ENCODE measurements at places on chromosomes 1 and 21.

GRCh38 chr1:220902916-220903315, 23.7 kb downstream of the HLX start:
- DNase-seq: no peak

DNA sequence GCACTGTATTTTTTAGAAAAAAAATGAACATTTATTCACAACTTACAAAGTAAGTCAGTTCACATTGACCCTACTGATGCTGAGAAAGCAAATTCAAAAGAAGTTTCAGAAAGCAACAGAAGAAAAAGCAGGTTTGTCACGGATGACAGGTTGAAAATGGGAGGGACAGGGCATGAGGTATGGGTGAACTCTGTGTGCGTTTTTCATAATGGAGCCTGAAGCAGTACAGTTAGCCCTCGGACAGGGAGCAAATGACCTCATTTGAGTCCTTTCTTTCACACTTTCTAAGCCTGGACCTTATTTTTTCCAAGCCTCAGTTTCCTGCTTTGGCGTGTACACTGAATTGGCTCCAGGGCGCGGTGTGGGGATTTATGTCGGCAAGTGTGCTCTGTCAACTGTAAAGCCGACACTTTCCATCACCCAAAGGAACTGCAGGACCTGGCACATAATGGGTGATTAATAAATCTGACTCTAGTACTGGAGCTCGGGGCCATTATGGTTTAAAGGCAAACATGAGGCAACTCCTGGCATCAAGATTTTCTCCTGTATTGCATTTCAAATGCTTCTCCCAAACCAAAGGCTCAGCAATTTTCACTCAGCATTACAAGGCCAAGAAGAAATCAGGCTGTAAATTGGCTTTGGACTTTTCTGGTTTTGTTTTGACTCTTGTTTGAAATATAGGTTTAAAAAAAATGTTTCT, 345.5 kb upstream of the DUSP10 start:
- DNase-seq: no peak

DNA sequence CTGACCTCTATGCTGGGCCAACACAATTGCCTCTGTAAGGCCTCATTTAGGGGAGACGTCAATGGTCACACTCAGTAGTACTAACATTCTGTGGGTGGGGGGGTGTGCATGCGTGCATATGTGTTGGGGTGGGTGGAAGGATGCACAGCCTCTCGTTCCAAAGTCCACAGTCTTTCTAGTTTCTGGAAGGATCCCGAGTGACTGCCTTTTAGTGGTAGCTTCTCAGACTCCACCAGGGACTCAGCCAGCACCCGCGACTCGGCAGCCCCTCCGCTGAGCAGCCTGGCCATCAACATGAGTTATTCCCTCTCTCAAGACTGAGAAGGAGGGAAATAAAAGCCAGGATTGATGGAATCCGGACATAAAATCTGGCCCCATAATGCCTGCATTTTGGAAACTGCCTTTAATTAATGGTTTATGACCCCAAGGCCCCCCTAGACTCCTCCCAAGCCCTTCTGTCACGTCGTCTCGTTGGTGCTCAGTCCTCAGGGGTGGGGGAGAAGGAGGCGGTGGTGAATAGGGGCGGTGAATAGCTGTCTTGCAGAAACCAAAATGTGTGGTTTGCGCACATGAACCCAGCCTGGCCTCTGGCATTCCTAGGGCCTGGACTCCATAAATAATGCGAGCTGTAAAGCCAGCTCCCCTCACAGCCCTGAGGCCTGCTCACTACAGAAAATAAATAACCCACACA, 65.1 kb upstream of the TMEM51 start:
- DNase-seq: no peak

GRCh38 chr1:236016782-236017400, 48.0 kb downstream of the NID1 start:
- no peak for DNase-seq

DNA sequence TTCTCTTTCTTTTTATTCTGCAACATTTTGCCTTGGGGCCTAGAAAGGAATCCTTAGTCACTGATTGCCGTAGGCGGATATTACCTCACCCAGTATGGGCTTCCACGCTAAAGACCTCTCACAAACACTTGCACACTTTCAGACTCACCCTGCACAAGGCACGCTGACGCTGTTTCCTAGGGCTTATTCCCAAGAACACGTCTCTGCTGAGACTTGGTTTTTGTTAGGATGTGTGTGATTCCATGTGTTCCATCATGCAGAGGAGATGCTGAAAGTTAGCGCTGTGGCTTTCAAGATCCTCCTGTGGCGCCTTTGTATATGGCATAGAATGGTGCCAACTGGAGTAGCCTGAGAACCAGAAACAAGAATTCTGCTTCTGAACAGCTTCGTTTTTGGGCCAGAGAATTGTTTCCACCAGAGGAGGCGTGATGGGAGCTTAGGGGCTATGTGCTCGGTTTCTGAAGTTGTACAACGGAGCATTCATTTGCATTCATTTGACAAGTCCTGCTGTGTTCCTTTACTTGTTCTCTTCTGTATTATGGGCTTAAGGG, 297.0 kb downstream of the DISC1 start:
- DNase-seq: no peak

DNA sequence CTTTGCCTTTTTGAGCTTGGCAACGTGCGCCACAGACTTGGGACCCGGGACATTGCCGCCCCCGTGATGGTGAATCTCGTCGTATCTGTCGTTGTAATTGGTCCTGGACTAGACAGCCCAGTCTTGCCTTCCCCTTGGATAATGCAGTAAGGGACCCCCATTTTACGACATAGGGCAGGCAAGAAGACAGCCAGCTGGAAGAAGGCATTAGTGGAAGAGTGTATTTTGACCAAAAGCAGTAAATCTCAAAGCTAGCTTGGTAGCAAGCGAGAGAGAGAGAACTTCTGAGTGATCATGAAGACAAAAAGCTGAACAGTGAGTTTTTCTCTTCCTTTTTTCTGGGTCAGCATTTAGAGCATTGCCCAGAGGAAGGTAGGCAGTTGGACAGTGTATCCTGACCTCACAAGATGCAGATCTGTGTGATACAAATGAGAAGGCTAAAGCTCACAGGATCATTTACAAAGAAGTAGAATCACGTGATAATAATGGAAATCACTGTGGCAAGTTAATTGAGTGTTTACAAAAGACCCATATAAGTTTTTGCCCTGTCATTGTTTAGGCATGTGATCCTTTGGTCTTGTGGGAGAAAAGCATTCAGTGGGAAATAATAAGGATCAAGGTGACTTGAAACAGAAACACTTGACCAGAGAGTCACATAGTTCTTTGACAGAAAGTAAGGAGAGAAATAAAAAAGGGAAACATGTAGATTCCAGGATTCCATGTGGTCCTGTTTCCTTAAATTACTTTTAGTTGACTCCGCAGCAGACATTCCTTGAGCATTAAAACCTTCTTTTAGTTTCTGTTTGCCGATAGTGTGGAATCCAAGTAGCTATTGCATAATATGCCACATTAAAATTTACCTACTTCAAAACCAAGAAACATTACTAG, 66.3 kb downstream of the CNST start:
- DNase-seq: no peak

DNA sequence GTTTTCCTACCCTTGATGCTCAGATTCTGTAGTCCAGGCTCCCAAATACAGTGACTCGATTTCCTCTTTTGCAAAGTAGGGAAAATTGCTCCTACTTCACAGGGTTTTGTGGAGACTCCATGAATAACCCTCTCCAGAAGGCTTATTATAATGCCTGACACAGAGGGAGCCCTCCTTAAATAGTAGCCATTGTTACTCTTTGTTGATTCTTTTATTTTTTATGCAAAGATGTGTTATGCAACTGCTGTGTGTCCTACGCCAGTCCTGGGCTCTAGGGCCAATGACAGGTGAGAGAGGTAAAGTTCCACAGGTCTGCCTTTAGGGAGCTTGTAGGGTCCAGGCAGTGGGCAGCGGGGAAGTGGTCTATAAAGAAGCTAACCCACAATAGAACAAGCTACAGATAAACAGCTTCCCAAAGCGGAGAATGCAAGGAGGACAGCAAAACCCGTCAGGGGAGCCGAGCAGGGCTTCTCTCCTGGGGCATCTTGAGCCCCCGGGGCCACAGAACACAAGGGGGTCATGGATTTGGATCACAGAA, 1.5 kb downstream of the AADACL3 start:
- no peak for DNase-seq

- peak; percentile 70 for DNase-seq
Observed at GRCh38 chr1:1943834-1944570, 24.9 kb upstream of the TMEM52 start.

- DNase-seq: peak; percentile 21
Observed at GRCh38 chr1:111792249-111792648, 36.5 kb downstream of the DDX20 start.

DNA sequence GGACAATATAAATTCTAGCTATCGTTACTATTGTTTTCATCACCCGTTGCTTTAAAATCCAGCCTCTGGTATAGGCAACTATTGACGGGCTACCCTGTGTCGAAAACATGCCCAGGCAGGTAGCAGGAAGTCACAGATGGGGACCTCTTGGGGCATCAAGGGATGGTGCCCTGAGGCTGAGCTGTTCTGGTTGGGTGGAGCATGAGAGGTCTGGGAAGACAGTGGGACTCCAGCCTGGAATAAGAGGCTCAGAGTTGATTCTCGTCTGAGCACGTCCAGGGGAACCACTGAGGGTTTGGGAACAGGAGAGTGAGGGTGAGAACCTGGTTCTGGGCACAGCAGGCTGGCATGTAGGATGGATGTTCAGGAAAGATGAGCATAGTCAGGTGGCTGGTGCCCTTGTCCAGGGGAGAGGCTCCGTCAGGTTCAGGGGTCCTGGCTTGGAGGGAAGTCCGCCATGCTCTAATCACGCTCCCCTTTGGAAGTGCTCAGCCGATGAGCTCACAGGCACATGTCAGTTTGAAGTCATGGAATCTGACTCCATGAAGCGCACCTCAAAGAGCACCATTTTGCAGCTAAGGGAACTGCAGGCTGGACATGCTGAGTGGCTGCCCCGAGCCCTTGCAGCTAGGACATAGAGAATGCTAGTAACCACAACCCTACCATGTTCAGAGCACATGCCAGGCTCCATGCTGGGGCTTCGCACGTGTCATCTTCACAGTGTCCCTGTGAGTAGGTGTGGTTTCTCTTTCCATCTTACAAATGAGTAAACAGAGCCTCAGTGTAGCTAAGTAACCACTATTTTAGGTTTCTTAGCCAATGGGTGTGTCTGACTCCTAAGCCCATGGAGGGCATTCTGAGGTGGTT, 21.0 kb downstream of the PCSK9 start:
- DNase-seq: no peak

DNA sequence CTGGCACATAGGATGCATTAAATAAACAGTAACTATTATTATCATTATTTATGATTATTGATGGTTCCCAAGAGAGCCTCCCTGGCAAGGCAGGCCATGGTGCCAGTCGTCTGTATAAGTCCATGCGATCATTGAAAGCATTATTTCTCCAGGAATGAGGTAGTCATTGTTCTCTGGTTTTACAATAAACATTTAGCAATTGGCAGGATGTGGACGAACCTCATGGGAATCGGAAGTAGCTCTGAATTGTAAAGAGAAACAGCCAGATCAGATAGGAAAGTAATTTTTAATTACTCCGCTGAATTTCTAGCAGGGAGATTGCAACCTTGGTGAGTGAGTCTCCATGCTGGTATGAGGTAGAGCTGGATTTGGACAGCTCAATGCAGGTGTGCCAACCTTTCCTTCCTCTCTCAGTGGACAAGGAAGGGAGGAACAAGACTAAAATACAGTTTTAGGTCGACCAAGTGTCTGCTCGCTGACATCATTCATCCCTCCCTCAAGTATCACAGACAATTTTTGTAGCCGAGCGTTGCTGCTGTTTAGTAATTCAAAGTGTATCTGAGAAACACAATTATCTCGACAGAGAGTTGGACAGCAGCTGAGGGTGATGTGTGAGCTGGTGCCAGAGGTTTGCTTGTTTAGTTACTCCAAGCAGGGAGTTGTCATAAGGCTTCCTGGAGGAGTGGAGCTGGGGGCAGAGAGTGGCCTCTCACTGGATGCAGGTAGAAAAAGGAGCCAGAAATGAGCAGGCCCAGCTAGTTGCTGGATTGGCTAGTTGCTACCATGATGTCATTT, 250.8 kb downstream of the KCNJ6 start:
- no peak for DNase-seq

GRCh38 chr1:184637664-184638240, 116.9 kb downstream of the EDEM3 start:
- no peak for DNase-seq

GRCh38 chr1:240235521-240236288, 144.0 kb downstream of the FMN2 start:
- DNase-seq: no peak

DNA sequence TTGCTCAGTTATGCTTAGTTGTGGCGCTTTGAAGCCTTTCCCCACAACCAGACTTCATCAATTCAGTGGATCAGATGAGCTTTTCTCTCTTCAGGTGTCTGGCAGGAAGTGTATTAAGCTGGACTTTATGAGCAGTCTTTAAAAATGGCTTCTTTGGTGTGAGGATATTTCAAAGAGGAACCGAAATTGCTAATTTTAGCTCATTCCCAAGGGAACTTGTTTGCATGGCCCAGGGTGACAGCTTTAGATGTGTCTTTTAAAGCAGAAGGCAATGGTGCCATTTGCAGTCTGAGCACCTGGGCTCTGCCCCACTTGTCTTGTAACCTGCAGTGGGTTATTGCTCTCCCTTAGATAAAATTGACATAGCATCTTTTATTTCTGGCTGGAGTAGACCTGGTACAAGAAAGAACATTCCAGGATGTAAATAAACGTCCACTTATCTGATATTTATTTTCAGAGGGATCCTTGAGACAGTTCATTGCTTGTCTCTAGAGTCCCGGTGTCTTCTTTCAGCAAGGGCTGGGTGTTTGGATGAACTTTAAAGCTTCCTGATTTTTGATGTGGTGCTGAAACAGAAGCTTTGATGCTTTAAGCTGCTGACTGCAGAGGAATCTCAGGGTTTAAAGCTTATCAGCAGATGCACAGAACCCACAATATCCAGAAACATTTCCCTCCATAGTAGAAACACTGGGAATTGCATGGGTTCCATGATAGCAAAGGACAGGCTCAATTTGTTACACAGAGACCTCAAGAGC, 241.7 kb downstream of the ADGRL2 start:
- no peak for DNase-seq

DNA sequence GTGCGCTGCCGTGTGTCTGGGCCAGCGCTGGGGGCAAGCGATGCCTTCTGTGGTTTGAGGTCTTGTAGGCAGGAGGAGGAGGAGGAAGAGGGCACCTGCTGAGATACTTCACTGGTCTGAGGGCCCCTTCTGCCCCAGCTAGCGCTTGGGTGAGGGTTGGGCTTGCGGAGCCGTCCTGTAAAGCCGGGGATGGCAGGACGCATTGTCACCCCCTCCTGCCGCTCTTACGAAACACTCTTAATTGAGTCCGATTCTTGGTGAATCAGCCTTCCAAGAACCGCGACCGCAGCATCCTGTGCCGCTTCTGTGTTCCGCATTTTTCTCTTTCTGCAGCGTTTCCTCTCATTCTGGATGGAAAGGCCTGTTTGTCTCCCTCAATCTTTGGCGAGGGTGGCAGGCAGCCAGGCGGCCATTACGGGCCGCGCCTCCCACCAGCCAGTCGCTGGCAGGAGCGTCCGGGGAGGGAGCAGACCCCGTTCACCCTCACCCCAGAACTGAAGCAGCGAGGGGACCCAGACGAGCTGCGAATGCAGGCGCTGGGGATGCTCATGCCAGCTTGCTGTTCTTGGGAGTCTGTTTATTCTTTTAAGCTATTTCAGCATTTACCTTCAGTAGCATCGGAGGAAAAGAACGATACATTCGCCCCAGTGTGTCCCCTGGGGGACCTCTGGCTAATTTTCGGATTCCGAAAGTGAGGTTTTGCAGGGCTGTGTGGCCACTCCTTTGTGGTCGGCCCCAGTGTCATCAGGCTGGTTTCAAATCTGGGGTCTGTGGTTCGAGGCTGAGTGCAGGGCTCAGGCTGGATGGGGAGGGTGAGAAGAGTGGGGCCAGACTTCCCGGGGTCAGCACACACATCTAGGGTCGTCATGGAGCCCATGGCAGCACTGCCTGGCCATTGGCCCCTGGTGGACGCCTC, 62.7 kb downstream of the SKI start:
- DNase-seq: no peak

- DNase-seq: peak; percentile 94
Observed at GRCh38 chr1:21149855-21150432, 26.8 kb downstream of the EIF4G3 start.

Measured in mesendoderm (in vitro differentiated cells).